ENCODE measurements at places on chromosomes 6 and 20.

GRCh38 chr6:138092686-138093085 lies 14.5 kb downstream of the PERP start:
- no peak for DNase-seq

DNA sequence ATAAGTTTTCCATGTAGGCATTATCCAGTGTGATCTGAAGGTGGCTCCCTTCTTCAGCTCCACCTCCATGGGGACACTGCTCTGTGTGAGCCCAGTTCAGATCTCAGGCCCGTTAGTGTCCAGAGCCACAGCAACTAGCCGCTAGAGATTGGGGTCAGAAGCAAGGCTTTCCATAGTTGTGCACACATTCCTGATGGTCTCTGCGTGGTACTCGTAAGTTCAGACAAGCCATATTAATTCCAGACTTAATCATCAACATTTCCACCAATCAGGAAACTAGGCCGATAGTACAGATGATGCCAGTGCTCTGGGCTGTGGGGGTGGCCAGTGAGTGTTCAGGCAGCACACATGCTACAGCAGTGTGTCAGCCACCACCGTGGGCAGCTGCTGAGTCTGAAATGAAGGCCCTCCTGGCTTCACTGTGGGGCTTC lies 17.5 kb upstream of the SYNCRIP start:
- DNase-seq = no peak

DNA sequence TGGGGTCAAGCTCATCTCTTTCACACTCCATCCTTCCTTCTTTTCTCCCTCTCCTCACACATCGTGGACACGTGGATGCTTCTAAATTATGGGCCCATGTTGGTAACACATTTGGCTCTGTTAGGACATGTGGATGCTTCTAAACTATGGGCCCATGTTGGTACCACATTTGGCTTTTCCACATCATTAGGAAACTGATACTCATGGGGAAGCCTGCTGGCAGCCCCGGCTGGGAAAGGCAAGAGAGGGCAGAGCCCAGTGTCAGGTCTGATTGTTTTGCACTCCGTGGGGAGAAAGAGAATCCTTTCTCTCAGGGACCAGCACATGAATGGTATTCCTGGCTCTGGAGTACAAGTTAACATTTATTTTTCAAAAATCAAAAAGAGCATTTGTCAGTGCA lies 4.0 kb upstream of the CST1 start:
- no peak for DNase-seq

DNA sequence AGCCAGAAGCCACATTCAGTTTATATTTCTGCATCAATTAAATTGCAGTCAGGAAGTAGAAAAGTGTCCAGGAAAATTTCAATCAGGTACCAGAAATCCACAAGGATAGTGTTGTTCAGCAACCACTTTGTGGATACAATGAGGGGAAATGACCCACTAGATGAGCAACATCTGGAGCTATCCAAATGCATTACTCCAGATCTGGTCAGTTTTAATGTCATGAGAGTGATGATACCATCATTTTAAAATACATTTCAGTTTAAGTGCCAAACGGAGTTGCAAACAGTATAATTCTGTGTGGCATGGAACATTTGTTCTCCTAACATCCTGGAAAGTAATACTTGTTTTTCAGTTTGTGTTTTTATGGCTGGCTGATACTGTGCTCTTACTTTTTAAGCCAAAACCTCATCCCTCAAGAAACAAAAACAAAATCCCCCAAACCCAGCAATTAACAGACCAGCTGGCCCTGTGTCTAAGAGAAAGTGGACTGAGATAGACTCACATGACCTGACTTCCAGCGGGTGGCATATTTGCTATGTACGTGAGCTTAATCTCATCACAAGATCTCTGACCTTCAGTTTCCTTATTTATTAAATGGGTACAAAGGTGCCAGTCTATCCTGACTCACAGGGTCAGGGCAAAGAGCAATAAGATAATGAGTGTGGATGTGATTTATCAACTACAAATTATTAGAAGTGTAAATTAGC lies 58.8 kb upstream of the CNKSR3 start:
- no peak for DNase-seq

GRCh38 chr20:40654876-40655275 lies 34.2 kb downstream of the MAFB start:
- no peak for DNase-seq

DNA sequence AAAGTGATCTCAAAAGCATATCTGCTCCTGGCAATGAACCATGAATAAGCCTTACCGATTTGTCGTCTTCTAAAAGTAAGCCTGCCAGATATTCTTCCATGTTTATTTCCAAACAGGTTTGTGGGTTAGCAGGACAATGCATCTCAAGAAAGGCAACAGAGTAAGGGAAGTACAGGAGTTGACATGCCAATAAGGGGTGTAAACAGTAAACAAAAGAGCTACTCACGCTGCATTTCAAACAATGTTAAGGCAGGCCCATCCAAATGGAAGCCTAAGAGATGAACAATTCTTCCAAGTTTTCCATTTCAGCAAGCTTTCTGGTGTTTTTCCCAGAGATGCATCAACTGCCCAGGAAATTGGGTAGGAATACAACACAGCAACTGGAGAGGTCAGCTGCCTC lies 27.8 kb upstream of the CRIP3 start:
- no peak for DNase-seq

DNA sequence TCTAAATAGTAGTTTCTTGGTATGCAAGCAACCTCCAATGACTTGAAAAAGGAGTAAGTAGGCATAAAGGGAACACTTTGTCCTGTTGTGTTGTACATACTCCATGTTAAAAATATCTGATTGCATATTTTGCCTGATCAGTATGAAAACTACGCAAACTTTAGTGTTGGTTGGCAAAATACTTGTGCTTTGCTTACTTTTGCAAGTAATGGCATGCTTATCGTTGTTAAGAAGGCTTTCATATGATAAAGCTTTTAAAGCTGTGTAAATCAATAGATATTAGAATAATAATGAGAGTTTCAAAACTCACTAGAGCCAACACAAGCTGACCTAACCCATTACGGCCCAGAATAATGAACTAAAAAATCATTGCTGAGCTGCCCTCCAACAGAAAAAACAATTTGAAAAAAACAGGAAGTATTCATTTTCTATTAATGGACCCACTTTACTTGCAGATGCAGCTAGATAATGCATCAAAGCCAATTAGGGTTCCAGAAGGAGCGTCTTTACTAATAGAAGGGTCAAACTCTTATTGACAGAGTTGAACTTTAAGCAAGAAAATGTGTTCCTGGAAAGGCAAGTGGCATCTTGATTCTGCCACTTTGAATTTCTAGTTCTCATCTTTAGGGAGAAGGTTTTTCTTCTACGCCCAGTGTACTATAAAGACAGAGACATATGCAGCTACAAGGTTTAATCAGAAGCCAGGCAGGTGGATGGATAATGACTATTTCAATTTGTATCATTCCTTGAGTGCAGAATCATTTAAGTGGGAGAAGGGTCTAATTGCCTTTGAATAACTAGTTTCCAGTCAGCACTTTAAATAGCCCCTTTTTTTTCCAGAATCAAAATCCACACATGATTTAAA lies 82.2 kb downstream of the SNAP25 start:
- DNase-seq = no peak

DNA sequence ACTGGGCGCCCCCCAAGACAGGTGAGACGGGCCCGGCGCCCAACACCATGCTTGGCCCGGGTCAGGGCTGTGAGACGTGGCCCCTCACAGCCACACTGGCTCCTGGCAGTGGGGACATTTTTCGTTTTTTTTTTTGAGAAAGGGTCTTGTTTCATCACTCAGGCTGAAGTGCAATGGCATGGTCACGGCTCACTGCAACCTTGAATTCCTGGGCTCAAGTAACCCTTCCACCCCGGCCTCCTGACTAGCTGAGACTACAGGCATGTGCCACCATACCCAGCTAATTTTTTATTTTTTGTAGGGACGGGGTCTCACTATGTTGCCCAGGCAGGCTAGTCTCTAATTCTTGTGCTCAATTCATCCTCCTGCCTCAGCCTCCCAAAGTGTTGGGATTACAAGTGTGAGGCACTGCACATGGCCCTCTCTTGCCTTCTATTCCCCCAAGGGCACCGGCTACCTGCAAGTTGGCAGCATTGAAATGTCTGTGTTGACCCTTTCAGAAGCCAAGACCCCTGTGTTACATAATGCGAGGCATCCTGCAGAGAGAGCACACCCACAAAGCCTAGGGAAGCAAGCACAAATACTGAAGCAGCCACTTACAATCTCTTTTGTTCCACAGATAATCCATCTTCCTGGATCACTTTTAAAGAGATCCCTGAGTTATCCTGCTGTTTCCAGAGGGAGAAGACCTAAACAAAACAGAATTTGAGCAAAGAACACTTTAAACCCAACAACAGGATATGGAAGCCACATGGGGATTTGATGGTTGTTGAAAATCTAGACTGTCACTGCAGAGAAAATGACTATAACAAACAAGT lies 57.5 kb upstream of the SLC4A11 start:
- DNase-seq = no peak

DNA sequence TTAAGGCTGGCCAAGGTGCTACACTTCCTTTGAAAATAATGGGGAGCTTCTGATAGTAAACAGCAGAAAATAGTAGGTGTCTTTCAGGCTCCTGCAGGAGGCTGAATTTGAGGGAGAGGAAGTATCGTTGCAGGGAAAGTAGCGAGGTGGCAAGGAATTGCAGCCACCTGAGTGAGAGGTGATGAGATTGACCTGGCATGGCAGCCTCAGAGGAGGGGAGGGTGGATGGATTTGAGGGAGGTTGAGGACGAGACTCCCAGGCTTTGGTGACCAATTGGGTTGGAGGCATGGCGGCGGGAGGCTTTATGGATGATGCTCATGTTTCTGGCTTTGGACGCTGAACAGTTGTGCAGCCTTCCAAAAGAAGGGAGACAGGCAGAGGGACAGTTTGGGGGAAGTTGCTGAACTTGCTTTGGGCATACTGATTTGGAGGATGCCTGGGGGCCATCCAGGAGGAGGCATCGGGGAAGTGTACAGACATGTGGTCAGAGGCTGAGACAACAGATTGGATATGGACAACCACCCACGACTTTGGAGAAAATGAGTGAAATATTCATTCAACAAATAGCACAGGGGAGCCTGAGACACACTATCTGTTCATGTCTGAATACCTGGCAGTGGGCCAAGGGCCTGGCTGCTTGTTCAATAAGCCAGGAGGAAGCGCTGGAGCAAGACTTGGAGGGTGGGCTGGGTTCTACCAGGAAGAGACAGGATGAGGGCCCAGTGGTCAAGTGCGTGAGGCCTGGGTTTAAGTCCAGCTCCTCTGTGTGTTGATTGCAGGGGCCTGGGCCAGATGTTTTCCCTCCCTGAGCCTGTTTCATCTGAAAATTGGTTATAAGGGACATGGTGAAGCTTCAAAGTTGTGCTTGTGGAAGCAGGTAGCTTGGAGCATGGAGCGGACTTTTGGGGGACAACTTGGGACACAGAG lies 113.2 kb downstream of the CEBPB start:
- no peak for DNase-seq

- DNase-seq = no peak
Observed at GRCh38 chr20:59047938-59048680, 5.5 kb upstream of the PRELID3B start.

- no peak for DNase-seq
Observed at GRCh38 chr6:33452496-33452895, 1.9 kb upstream of the ZBTB9 start.

DNA sequence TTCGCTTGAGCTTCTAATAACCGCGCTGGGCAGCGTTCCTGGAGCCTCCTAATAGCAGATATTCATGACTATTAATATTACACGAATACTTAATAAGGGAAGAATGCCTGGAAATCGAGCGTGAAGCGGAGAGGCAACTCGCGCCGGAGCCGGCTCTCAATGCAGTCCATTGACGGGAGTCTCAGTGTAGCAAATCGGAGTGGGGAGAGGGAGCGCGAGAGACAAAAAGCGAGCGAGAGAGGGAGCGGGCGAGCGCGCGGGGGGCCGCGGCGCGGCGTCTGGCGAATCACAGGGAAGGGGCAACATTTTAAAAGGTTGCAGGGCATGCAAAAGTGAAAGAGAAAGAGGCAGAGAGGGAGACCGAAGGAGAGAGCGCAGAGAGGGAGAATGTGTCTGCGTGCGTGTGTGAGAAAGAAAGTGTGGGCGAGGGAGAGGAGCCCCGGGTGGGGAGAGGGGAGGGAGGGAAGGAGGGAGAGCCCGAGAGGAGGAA lies 2.9 kb downstream of the TFAP2A start:
- DNase-seq = no peak

GRCh38 chr20:35207950-35208611 lies 18.4 kb upstream of the MMP24 start:
- peak; percentile 62 for DNase-seq

- DNase-seq = no peak
Observed at GRCh38 chr20:32387252-32387651, 29.1 kb downstream of the ASXL1 start.

DNA sequence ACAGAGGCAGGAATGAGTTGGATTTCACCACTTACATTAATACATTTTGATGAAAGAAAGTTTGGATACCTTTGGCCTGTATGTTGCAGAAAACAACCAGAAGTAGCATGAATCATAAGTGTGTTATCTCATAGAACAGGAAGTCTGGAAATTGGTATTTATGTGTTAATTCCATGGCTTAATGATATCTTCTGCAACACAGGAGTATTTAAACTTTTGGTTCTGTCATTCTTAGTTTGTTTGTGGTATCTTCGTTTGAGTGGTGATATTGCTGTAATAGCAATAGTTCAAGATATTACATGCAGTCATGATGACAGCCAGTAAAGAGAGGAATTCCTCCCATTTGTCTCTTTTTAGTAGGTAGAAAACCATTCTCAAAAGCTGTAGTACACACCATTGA lies 177.3 kb downstream of the CDKAL1 start:
- no peak for DNase-seq

- DNase-seq = peak; percentile 3
Observed at GRCh38 chr20:19828232-19828631, 70.2 kb downstream of the RIN2 start.

- DNase-seq = no peak
Observed at GRCh38 chr6:136404007-136404406, 114.4 kb upstream of the BCLAF1 start.

DNA sequence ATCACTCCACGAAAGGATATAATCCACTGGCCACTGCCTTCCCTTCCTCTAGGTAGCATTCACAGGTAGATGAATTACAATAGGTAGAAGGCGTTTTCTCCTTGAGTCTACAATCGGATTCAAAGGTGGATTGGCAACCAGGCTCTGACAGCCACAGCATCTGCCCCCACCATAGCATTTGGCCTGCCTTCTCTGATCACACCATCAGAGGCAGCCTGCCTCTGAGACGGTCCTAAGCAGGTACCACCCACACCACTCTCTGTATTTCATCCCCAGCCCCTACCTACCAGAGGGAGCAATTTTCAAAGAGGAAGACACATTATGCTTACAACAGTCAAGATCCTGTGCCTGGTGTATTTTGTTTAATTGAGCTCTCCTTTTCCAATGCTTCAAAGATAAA lies 210.5 kb upstream of the SPTLC3 start:
- no peak for DNase-seq

DNA sequence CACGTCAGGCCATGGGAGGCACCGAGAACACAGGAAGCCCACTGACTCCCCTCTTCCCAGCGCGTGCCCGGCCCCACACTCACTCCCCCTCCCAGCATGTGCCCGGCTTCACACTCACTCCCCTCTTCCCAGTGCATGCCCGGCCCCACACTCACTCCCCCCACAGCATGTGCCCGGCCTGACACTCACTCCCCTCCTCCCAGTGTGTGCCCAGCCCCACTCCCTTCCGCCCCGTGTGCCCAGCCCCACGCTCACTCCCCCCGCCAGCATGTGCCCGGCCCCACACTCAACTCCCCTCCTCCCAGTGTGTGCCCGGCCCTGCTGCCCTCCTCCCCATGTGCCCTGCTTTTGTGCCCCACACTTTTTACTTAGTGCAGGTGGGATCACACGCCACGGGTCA lies 9.7 kb downstream of the RTEL1 start:
- DNase-seq = no peak

GRCh38 chr6:34475238-34475682 lies 9.4 kb downstream of the PACSIN1 start:
- no peak for DNase-seq

GRCh38 chr20:324177-325044 lies 941 bp upstream of the SOX12 start:
- peak; percentile 86 for DNase-seq
